Naive thymus-derived CD4-positive, alpha-beta T cell (primary cell): ENCODE measurements at places on chromosomes 5 and 9. TPM values are rescaled to one million over a fixed set of nuclear protein-coding genes. Genes with fewer than 3 reads are reported as not detected.

GRCh38 chr9:137175345-137175961, 3.6 kb upstream of the TMEM210 start:
- DNase-seq, result no peak

ZNF366 gene
- total RNA-seq, result 1.1 TPM

GRCh38 chr5:1881731-1882336, 891 bp downstream of the IRX4 start:
- DNase-seq, result no peak

GRCh38 chr9:3894772-3895171, 369.0 kb upstream of the RFX3 start:
- no peak for DNase-seq

DNA sequence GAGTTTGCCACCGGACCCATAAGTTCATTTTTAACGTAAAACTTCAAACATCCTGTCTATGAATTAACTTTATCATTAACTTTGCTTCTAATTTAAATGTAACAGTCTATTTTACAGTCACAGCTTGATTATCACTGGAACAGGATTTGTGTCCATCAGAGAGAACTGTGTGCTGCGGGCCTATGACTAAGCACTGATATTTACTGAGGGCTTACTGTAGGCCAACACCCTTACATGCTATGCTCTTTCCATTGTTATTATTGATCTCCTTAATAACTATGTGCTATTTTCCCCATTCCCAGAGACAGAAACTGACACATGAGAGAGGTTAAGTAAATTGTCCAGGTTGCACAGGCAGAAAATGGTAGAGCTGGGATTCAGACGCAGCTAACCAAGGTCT, 24.0 kb upstream of the GPR151 start:
- no peak for DNase-seq

- DNase-seq, result no peak
These were observed 20.1 kb upstream of the SLC25A48 start for GRCh38 chr5:135814316-135814715.

GRCh38 chr5:74212336-74212735, 428.2 kb downstream of the ENC1 start:
- no peak for DNase-seq

GRCh38 chr5:153130296-153130695, 360.2 kb upstream of the GRIA1 start:
- no peak for DNase-seq

DNA sequence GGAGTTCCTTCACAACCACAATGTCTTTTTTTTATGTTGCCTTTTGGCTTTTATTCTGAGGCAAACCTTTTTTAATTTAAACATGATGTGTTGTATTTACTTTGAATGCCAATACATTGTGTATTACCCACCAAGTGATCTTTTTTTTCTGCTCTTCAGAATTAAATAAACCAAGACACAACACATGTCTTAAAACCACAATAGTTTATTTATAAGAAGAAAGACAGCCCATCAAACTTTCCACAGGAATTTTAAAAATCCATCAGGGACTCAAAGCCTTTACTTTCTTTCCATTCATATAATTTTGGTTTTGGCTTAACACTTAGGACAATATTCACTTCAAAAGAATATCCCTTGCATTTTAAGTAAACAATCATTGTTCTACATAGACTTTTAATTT, 321.8 kb upstream of the MEF2C start:
- no peak for DNase-seq

GRCh38 chr9:112361601-112362000, 18.3 kb upstream of the HSDL2 start:
- DNase-seq, result peak; percentile 50
